Calu3 (cell line): ENCODE measurements at places on chromosomes 6 and 20.

GRCh38 chr6:19925533-19925932 lies 88.4 kb downstream of the ID4 start:
- DNase-seq, result no peak

GRCh38 chr6:116513224-116513875 lies 1.9 kb downstream of the CALHM5 start:
- no peak for DNase-seq

GRCh38 chr6:39792540-39793450 lies 619 bp downstream of the DAAM2 start:
- DNase-seq, result no peak

DNA sequence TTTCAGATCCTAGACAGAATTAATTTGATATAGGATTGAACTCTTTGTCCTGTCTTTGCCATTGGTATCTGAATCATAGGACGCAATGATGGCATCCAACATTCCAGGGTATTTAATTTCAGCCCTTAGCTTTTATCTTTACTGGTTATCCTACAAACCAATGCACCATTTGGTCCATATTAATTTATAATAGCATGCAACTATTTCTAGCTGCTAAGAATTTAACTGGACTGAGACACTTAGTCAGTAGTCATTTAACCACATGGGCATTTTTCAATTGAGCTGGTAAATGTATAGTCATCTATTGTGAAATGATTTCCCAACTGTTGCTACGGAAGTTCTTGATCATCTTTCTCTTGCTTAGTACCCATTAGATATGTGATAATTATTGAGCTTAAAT lies 141.1 kb downstream of the CD164 start:
- DNase-seq, result no peak

- no peak for DNase-seq
Measured at GRCh38 chr6:150567380-150567779, 32.3 kb upstream of the PLEKHG1 start.

GRCh38 chr6:8321671-8322404 lies 113.5 kb downstream of the SLC35B3 start:
- no peak for DNase-seq

DNA sequence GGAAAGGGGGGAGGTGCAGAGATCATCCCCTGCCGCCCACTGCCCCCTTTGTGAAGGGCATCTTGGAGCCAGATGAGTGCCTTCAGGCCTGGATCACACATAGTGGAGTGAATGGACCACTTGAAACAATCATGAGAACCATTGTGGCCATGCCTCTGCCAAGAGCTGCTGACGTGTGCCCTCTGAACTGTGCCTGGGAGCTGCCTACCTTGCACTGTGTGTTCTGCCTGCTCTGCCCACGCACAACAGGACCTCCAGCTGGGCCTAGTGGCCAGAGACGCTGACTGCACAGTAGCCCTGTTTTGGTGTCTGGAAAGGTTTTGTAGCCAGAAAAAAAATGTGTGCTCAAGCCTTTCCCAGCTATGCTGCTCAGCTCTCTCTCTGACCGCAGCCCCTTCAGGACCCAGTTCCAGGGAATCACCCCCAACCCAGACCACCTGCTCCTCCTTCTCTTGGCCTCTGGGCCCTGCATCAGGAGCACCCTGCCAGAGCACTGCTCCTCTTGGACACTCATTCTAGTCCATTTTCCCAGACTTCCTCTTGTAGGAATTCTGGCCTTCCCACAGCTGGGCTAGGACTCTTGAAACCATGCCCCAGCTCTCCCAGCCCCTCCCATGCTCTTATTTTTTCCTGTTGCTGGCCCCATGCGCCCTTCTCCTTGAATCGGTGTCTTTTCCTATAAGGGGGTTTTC lies 1.6 kb upstream of the ADIG start:
- no peak for DNase-seq

DNA sequence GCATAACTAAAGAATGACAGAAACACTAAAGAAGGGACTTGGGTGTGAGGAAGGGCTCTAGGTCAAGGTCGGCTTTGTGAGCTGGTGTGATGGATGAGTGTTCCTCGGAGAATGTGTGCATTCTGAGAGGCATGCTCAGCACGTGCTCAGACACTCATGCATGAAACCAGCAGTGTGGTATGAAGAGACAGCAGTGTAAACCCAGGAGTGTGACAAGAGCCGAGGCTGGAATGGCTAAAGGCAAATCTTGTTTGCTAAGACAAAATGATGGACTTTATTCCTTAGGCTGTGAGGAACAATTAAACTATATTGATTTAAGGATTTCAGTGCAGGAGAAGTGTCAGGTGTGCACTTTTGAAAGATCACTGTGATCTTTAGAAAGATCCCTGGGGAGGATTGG lies 107.4 kb upstream of the MAP7 start:
- no peak for DNase-seq

DNA sequence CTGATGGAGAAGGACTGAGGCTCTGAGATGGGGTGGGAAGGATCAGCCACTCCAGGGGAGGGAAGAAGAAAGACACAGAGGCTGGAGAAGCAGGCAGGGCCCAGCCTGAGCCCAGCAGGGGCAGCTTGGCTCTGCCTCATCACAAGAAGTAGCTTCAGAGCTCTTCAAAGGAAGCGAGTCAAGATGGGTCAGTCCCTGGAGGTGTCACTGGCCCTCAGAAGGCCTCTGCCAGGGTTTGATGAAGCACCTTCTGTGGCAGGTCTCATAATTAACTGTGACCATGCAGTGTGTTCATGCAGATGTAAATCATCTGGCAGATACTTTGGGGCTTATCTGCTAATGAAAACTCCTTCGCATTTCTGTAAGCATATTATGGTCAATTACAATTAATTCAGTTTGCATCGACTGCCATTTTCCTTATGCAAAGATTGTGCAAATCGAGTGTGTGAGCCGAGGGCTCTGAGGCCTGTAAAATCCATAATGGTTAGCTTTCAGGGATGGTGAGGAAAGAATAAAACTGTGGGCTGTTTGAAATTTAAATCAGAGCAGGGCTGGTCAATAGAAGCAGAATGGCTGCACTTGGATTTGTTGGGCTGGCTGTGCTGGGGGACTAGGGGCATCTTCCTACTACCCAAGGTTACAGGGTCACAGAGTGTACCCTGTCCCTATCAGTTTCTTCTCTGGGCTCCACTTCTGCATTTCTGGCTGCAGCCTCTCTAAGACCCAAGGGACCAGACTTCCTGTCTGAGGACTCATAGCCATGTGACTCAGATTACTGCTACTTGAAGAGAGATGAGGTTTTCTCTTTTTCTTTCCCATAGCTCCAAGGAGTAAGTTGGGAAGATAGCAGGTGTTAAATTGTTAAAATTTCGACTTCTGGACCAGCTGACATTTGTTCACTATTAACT lies 376.6 kb downstream of the DHX35 start:
- DNase-seq, result no peak

GRCh38 chr6:132280436-132280835 lies 120.8 kb downstream of the MOXD1 start:
- DNase-seq, result no peak

DNA sequence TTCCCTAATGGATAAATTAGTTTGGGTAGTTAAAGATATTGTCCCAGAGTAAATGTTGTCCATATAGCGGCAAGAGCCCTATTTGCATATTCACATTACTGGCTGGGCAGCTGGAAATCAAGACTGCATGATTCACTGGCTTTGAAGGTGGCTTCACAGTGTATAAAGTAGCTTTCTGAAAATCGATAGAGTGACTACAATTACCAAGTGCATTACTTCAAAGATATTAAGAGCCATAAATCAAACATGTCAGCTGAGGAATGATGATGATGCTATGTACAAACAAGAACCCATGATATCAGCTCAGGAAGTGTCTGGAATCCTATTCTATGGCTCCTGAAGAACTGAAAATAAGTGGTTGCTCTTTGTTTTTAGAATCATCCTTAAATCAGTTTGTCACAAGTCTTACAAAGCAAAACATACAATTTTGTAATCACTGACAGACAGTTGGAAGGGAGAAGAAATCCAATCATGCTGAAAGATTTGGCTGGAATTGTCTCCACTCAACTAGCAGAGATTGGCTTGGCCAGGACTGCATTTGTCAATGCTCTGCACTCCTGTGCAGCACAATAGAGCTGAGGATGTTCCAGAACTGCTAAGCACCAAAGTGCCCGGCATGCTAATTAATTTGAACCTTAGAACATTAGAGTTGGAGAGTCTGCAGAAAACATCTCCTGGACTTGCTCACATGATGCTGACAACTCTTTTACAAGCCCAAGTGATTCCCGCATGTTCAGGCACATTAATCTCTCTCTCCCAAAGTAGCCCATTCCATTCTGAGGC lies 77.9 kb upstream of the B3GAT2 start:
- DNase-seq, result no peak

GRCh38 chr20:62751551-62752150 lies 43.0 kb downstream of the NTSR1 start:
- no peak for DNase-seq

GRCh38 chr20:63116412-63117106 lies 99.4 kb downstream of the YTHDF1 start:
- no peak for DNase-seq

GRCh38 chr6:151103266-151103665 lies 136.5 kb upstream of the AKAP12 start:
- no peak for DNase-seq

- DNase-seq, result no peak
Measured at GRCh38 chr6:163786995-163787671, 372.6 kb downstream of the QKI start.

- no peak for DNase-seq
Measured at GRCh38 chr6:50792771-50793170, 25.9 kb upstream of the TFAP2B start.

GRCh38 chr6:152351110-152351509 lies 286.1 kb downstream of the SYNE1 start:
- DNase-seq, result no peak

DNA sequence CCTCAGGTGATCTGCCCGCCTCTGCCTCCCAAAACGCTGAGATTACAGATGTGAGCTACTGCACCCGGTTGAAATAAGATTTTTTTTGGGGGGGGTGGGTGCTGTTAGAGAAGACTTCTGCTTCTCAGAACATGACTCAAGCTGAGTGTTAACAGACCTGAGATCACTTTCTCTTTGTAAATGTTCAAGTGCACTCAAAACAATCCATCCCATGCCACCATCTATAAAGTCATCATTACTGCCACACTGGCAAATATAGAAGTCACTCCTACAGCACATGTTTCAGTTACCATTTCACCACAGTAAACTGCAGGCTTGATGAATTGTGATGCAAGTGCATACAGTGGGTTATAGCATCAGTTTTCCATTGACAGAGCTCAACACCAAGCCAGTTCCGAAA lies 9.0 kb downstream of the VPS16 start:
- no peak for DNase-seq

- peak; percentile 76 for DNase-seq
Measured at GRCh38 chr20:10239954-10240353, 21.3 kb downstream of the SNAP25 start.

GRCh38 chr20:59733351-59733750 lies 129.0 kb downstream of the PHACTR3 start:
- no peak for DNase-seq

GRCh38 chr6:164039954-164040375 lies 625.4 kb downstream of the QKI start:
- DNase-seq, result no peak

DNA sequence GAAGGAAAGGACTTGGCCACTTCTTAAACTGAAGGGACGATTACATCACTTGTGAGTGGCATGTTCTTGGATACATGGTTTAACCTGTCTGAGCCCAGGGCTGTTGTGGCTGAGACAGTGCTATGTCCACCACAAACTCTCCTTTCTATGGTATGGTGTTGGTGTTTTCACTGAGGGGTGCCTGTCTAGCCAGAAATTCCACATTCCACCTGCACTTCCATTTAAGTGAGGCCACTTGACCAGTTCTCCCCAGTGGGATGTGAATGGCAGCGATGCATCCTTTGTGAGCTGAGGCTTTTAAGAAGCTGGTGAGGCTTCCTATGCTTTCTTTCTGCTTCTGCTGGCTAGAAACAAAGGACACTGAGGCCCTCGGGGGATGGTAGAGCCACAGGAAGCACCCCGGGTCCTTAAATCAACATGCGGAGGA lies 151.4 kb upstream of the CHD6 start:
- no peak for DNase-seq

DNA sequence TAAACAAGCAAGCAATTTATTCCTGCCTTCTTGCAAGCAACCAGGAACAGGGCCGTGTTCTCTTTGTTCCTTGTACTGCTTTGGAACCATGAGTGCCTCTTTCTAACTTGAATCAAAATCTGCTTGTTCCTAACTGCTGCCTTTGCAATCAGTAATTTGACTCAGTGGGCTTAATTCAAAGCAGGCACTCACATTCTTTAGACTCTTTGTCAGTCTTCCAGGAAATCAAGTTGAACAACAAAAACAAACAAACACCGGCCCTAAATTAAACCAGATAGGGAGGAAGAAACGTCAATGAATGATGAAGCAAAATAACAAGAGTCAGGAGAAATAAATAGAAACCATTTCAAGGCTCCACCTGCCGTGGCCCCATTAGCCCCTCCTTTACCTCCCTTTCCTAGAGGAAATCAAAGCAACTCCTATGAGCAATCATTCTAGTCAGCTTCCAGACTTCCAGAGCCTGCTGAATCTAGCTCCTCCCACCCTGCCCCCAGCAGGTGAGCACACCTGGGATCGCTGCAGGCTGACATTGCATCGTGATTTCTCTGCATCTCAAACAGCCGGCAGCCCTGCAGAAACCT lies 582.2 kb upstream of the FLRT3 start:
- peak; percentile 24 for DNase-seq

- no peak for DNase-seq
Measured at GRCh38 chr6:156917213-156917612, 140.0 kb downstream of the ARID1B start.

DNA sequence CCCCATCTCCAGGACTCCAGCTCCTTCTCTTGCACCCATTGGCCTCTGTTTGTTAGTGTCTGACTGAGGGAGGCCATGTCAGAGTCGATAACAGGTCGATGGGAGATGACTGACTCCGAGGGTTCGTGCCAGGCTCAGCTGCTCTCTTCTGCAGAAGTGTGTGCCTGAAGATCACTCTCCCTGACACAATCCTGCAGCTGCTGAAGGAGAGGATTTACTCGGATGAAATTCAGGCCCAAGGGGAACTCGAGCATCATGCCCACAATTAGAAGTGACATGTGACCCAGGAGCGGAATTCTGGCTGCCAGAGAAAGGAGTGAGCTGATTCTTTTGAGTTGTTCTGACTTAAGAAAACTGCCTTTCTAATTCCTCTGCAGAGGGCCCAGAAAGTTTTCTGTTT lies 318.2 kb downstream of the MAFB start:
- no peak for DNase-seq

DNA sequence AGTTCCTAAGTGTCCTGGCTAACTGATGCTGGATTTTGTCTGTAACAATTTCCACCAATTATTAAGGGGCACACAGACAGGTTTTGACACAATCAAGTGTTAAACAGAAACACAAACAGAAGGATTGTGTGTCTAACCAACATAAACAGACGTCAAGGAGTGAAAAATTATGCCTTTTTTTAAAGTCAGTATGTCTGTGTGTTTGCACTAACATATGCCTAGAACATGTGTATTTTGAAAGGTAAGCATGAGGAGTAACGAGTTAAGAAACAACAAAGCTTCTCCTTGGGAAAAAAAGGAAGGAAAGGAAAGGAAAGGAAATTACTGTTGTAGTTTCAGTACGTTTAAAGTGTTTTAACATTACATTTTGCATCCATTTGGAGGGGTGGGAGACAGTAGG lies 466.3 kb upstream of the ID4 start:
- no peak for DNase-seq

- DNase-seq, result no peak
Measured at GRCh38 chr6:56795466-56796195, 152.9 kb upstream of the DST start.

- no peak for DNase-seq
Measured at GRCh38 chr6:6085928-6086668, 79.4 kb upstream of the NRN1 start.

GRCh38 chr6:16248271-16248853 lies 10.0 kb downstream of the GMPR start:
- no peak for DNase-seq
